Cerebellum (tissue), 4 donors: ENCODE measurements at places on chromosomes 2 and 18. TPM values are rescaled to one million over a fixed set of nuclear protein-coding genes. Genes with fewer than 3 reads are reported as not detected.

The SH2D6 gene
- total RNA-seq: 0.54 TPM

The NCKAP1 gene
- 162 TPM for total RNA-seq

The SLC38A11 gene
- 4.4 TPM for total RNA-seq

The CFAP221 gene
- total RNA-seq: 5.6 TPM

GRCh38 chr2:10844097-10844496 is 31.5 kb upstream of the PDIA6 start:
- DNase-seq: peak; percentile 24

- DNase-seq: no peak
Observed at GRCh38 chr2:236894791-236895190, 190.9 kb upstream of the COPS8 start.

GRCh38 chr2:69287544-69287943 is 99.5 kb downstream of the GFPT1 start:
- no peak for DNase-seq

DNA sequence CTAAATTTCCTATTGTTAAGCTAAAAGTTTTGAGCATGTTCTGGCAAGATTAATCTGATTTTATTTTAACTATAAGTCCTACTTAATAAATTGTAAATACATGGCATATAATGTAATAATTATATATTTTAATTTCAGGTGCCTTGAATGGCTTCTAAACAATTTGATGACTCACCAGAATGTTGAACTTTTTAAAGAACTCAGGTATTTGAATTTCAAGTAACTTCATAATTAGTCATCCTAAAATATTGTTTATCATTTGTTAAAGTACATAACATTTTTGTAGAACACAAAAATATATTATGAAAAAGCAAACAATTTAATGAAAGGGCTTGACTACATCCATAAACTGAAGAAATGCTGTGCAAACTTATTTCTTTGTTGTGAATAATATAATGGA is 14.5 kb downstream of the GMCL1 start:
- DNase-seq: no peak
